Neural crest cell (in vitro differentiated cells): ENCODE measurements at places on chromosomes 16 and 17. TPM values are rescaled to one million over a fixed set of nuclear protein-coding genes. Genes with fewer than 3 reads are reported as not detected.

PRKCB gene
- 0.77 and 0.80 TPM in 2 replicates for total RNA-seq

CYB5B gene
- total RNA-seq = 209 and 221 TPM in 2 replicates

CIITA gene
- total RNA-seq = not detected in 2 replicates

HOXB9 gene
- 84.1 and 89.8 TPM in 2 replicates for total RNA-seq

NOTUM gene
- 5.9 and 6.3 TPM in 2 replicates for total RNA-seq

CCDC78 gene
- 7.0 and 7.2 TPM in 2 replicates for total RNA-seq

OTOP3 gene
- not detected in 2 replicates for total RNA-seq

GFAP gene
- not detected in 2 replicates for total RNA-seq

PLCD3 gene
- total RNA-seq = 34.2 and 36.5 TPM in 2 replicates

SULT1A1 gene
- total RNA-seq = 0.96 and 1.7 TPM in 2 replicates

CFAP119 gene
- total RNA-seq = 14.4 and 18.5 TPM in 2 replicates

CTRB2 gene
- not detected in 2 replicates for total RNA-seq

OR1A1 gene
- not detected in 2 replicates for total RNA-seq

TBC1D3E gene
- total RNA-seq = not detected in 2 replicates

GRCh38 chr16:3675601-3676130 is 21.2 kb downstream of the DNASE1 start:
- DNase-seq = no peak

DNA sequence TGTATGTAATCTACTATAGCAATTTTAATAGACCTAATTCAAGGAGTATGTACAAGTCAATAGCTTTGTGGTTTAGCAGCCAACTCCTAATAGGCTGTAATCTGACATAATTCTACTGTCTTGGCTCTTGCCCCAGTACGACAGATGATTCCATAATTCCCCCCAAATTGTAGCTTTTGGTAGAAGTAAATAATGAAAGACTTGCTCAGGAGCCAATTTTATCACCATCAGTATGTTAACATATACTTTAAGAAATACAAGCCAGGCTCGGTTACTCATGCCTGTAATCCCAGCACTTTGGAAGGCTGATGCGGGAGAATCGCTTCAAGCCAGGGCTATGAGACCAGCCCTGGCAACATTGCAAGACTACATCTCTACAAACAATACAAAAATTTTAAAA is 53.9 kb downstream of the AP2B1 start:
- no peak for DNase-seq

- no peak for DNase-seq
Measured at GRCh38 chr17:79001190-79002020, 8.2 kb downstream of the CANT1 start.

DNA sequence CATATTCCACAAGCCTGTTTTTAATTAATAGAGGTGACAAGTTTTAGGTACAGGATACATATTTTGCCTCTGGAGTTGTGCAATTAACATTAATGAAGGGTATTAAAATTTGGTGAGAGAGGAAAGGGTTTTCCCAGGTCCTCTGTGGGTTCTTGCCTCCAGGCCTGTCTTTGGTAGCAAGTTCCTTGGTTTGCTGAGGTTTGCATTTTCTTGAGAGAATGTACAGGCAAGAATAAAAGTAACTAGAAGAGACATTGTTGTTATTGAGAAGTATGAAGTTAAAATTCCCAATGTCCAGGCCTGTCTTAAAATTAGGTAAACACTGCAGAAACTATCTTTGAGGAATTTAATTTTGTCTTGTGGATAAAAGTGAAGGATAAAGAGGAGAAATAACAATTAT is 316.9 kb downstream of the WWOX start:
- DNase-seq = no peak

GRCh38 chr16:9511389-9511788 is 419.9 kb downstream of the HAPSTR1 start:
- no peak for DNase-seq

DNA sequence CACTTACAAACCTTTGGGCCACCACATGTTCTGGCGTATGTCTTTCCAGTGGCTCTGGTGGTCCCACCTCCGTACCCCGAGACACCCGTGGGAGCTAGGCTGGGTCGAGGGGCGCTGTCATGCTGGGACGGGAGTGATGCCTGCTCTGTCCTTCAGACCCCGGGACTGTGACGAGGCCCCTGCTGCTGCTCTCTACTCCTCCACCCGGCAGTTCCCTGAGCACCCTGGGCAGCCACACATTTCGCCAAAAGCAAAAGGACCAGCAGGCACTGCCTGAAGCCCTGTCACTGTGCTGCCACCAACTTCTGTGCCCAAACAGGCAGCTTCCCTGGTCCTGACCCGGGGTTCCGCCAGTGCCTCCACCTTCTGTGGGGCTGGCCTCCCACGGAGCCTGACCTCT is 15.5 kb downstream of the DOC2B start:
- DNase-seq = no peak

DNA sequence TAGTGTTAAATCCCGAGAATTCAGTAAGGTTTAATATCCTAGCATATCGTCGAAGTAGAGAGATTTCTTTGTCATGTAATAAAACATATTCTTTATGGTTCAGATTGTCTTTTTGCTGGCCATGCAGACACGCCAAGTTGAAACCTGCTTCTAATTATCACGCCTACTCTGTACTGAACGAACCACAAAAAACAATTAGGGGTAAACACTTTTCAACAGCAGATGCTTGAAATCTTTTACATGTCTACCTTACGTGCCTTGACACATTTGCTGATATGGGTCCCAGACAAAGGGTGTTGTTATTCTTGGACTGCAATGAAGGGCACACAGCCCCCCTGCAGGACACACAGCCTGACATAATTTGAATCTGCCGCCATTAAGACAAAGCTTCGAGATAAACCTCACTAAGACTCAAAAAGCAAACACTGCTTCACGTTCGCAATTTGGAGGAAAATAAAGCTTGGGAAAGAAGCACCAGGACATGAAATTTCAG is 13.3 kb downstream of the WIPI1 start:
- DNase-seq = no peak

DNA sequence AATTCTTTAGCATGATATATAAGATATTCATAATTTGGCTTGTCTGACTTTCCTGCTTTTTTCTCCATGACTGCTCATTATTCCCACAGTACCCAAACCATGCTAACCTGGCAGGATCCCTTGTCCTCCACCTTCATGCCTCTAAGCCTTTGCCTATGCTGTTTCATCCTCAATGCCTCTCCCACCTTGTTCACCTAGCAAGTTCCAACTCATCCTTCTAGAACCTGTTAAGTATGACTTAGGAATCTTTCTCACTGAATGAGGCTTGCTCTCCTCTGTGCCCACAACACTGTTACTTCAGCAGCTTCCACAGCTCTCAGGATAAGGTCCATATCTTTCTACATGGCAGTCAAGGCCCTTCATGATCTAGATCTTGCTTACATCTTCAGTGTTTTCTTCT is 34.0 kb downstream of the CA10 start:
- no peak for DNase-seq

DNA sequence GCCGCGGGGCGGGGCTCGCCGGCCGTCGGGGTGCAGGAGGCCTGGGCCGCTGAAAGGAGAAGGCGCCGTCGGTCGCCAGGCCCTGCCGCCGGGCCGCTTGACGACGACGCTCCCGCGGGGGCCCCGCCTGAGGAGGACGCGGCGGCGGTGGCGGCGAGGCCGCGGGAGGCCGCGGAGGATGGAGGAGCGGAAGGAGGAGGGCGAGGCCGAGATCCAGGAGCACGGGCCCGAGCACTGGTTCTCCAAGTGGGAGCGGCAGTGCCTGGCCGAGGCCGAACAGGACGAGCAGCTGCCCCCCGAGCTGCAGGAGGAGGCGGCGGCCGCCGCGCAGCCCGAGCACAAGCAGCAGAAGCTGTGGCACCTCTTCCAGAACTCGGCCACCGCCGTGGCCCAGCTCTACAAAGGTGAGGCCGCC is 430 bp downstream of the HAPSTR1 start:
- DNase-seq = peak; percentile 6

DNA sequence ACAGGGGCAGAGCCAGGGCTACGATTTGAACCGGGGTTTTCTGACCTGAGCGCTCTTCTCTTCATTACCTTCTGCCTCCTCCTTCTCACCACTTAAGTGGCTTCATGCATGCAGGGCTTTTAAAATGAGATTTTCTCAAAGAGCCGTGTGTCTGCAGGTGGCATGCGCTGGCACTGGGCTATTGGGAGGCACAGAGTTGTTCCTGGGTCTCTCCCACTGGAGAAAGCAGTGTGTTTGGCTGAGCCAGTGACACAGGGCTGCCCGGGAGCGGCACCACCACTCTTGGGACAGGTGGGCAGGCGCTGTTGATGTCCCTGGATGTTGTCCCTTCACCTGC is 218.8 kb upstream of the CHMP6 start:
- DNase-seq = no peak

DNA sequence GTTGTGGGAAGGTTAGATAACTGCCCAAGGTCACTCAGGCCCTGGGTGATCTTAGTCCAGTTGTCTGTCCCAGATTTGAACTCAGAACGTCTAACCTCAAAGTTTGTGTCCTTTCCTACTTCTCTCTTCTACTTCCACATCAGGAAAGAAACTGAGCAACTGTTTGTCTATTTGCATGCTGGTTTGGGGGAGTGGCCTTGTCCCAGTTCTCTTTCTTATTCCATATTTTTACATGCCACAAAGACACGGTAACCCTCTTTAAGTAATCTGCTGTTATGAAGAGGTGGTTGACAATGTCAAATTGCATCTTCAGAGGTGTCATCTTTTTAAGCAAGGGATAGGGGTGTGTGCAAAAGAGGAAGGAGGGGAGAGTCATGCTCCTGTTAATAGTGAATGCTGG is 432.5 kb downstream of the HS3ST3B1 start:
- no peak for DNase-seq

DNA sequence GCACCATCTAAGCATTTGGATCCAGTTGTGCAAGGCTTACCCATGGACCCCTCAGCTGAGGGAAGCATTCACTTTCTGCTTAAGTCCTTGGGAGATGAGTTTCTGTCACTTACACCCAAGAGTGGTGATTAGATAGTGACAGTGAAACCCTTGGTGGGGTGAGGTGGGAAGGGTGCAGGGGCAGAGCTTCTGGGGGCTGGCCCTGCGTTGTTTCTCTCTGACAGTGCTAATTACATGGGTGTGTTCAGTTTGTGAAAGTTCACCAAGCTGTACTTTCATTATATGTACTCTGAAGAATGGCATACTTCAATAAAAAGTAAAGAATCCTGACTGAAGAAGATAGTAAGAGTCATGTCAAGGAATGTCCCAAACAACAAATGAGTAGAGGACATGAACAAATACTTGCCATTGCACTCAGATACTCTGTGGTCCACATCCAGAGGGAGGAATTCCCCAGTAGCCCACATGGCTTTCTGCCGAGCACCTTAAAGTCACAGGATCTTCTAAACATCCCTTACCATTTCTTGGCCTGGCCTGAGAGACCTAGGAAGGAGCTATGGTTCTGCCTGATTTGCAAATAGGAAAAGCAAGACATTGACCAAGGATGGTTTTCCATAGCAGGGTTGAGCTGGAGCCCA is 8.4 kb downstream of the CHST6 start:
- no peak for DNase-seq

GRCh38 chr17:42612013-42612412 is 2.5 kb downstream of the TUBG1 start:
- no peak for DNase-seq

DNA sequence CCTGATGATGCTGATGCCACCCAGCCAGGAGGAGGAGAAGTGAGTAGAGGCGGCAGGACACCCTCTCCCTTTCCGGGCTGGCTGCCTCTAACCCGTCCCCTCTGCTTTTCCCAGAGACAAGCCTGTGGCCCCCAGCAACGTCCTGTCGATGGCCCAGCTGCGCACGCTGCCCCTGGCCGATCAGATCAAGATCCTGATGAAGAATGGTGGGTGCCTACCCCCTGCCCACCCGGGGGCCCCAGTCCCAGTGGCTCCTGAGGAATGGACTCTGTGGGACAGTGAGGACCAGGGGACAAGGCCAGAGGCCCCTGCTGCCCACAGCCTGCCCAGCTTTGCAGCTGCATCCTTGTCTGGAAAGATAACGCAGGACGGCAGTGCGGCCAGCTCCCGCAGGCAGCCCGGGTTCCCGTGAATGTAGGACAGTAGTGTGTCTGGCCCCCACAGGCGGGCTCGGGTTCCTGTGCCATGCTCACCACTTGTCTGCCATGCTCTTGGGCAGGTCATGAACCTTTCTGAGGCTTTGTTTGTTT is 19.9 kb downstream of the POLR3E start:
- no peak for DNase-seq

- peak; percentile 66 for DNase-seq
Measured at GRCh38 chr16:28321700-28322411, 29.5 kb downstream of the SBK1 start.

- DNase-seq = no peak
Measured at GRCh38 chr16:30659507-30660423, 1.5 kb downstream of the FBRS start.

- no peak for DNase-seq
Measured at GRCh38 chr17:75498039-75498725, 17.2 kb downstream of the CASKIN2 start.

GRCh38 chr17:7444682-7445618 is at the start of gene CHRNB1:
TSS of gene CHRNB1 (plus strand) at chr17:7445061. CDS start at chr17:7445128, 67 bp downstream.
- peak; percentile 73 for DNase-seq

GRCh38 chr17:61081959-61082358 is 317.7 kb upstream of the TBX2 start:
- no peak for DNase-seq

- DNase-seq = no peak
Measured at GRCh38 chr16:29983420-29984136, 9.9 kb downstream of the TAOK2 start.

GRCh38 chr16:57564571-57565270 is 22.3 kb downstream of the ADGRG5 start:
- no peak for DNase-seq

DNA sequence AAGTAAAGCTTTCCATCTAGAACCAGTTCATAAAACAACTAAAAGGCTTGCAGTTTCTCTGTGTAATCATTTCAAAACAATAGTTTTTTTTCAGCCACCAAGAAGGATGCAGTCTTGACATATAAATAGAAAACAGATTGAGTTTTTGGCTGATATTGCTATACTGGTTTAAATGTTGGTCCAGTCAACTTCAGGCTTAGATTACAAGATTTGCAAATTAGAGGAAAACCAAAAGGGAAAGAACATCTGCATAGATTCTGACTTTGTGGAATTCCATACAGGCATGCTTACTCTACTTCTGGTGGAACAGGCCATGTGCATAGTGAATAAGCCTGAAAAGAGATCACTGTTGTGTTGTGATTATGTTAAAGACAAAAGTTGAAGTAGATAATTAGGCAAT is 150.3 kb downstream of the BCAS3 start:
- no peak for DNase-seq

- DNase-seq = no peak
Measured at GRCh38 chr17:59848778-59849177, 44.0 kb downstream of the TUBD1 start.

- DNase-seq = no peak
Measured at GRCh38 chr17:40548491-40548981, 16.7 kb downstream of the CCR7 start.

DNA sequence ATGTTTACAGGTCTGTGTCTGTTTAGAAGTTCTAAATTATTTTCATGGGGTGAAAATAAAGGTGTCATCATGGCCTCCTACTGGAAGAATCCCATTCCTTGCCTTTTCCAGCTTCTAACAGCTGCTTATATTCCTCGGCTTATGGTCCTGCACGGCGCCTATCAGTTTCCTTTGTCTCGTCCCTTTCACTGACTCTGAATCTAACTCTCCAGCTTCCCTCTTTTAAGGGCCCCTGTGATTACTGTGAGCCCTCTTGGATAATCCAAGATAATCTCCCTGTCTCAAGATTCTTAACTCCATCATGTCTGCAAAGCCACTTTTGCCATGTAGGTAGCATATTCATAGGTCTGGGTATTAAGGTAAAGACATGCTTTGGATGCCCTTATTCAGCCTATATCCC is 441.0 kb upstream of the ERCC4 start:
- DNase-seq = no peak
